ENCODE measurements at places on chromosomes 2 and 18. TPM values are rescaled to one million over a fixed set of nuclear protein-coding genes. Genes with fewer than 3 reads are reported as not detected.
A peak's percentile ranks its signal among the peaks of the same experiment; 100 is the strongest.

Gene CERKL
- not detected for total RNA-seq

Gene ARHGAP15
- 64.3 TPM for total RNA-seq

Gene GPR75
- 3.7 TPM for total RNA-seq

DNA sequence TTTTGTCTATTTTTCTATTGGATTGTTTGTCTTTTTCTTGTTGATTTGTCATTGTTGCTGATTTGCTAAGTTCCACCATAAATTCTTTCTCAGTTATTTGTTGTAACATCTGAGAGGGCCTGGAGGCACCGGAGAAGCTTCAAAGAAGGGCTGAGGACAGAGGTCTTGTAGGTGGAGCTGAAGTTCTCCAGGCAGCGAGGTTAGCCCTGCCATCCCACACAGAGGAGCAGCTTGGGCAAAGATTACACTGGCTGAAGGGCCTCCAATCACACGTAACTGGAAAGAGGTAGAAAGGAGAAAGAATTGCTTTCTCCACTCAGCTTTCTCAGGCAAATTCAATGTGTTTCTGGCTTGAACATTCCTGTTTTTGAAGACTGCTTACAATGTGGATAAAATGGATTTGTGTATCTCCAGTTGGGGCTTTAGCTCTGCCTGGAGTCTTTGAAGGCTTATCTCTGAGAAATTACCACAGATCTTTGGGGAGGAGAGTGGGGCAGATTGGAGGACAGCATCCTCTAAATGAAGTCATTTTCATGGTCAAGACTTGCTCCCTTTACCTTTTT lies 21.1 kb upstream of the EMILIN2 start:
- no peak for DNase-seq

- no peak for DNase-seq
These were observed 80.2 kb downstream of the CMPK2 start for GRCh38 chr2:6785493-6785892.

- DNase-seq, result peak; percentile 66
These were observed 662 bp downstream of the BZW1 start for GRCh38 chr2:200812122-200813022.

DNA sequence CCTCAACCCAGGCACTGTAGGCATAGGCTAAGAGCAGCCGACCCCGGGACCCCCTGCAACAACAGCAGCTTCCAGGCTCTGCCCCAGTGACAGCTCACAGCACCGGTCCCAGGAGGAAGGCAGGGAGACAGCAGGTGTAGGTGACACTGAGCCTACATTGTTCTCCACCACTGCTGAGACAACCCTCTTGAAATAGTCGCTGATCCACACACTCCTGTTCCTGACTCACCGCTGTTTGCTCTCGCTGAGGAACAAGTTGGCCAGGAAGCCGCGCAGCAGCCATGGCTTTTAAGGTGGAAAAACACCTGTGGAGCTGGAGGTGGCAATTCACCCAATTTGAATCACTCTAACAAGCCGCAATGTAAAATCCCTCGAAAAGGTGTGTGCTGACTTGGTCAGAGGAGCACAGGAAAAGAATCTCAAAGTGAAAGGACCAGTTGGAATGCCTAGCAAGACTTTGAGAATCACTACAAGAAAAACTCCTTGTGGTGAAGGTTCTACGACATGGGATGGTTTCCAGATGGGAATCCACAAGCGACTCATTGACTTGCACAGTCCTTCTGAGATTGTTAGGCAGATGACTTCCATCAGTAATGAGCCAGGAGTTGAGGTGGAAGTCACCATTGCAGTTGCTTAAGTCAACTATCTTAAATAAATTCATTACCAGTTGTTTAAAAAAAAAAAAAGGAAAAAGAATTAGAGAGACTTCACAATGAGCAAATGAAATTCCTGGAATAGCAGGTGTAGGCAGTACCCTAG lies 167.5 kb downstream of the ARL4C start:
- no peak for DNase-seq

DNA sequence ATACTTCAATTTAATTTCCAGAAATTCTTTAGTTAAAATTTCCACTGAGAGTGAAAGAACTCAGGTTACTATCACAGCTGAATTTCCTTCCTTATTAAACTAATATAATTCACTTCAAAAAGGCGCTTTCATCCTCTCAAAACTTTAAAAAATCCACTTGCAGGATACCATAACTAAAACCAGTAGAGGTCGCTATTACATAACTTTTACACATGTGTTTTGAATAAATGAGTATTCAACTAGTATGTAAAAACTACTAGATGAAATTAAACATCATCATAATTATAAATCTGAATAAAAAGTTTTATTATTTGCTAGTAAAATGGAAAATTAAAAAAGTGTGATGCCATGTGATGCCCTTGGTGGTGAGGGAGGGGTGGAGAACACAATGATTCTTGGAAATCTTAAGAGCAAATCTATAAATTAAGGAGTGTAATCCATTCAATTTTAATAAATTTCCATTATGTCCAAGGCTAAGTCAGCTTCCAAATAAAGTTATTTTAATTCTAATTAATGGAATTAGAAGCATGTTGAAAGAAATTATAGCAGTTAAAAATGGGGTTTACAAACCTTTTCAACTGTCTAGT lies 61.4 kb downstream of the SOS1 start:
- DNase-seq, result no peak

DNA sequence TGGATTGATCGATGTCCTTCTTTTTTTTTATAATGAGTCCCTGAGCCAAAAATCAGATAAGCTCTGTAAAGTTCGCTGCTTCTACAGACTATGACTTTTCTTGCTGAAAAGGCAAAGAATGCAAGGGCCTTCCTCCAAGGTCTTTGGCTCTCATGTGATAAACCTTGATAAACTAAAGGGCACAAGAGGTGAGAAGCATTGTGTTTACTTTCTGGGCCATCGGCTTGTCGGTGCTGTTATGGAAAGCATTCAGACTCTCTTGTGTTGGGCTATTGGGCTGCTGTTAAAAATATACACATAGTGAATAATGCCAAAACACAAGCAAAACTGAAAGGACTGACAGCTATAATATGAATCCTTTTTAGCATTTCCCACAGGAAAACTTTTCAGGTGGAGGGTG lies 472.4 kb upstream of the SPHKAP start:
- DNase-seq, result no peak

DNA sequence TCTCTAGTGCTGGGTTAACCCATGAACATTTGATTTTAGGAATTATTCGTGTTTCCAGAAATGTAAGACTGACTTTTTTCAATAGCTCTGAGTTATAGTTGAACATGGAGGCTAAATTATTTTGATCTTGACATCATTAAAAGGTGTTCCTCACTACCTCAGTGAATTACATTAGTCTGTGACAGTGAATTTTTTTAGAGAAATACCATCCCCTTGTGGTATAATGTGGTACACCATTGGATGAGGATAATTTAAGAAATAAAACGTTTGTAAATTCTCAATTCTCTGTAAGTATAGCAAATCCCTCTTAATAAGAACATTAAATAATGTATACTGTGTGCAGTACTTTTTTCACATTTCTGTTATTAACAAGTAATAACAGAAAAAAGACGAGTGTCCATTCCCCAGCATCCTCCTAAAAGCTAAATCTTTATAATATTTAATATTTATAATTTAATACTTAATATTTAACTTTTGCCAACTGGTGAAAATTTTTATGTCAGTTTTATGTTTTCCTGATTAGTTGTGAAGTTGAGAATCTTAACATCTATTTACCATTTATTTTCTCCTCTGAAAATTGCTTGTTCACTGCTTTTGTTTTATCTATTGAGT lies 70.3 kb upstream of the CWC22 start:
- no peak for DNase-seq

DNA sequence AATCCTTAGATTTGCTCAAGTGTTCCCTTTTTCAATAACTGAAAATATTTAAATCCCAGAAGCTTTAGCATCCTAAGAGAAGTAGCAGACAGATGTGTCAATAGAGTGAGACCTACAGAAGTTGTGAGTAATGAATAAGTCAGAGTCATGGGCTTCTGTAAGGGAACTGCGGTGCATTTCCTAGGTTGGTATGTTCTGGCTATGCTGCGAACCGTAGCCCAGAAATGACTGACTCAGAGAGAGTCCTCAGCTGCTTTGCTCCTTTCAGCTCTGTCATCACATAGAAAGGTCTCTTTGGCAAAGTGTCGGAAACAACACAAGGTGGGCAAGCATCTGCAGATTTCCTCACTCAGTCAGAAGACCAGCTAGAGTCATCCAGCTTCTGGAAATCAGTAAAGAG lies 297.1 kb downstream of the ARHGAP15 start:
- no peak for DNase-seq

DNA sequence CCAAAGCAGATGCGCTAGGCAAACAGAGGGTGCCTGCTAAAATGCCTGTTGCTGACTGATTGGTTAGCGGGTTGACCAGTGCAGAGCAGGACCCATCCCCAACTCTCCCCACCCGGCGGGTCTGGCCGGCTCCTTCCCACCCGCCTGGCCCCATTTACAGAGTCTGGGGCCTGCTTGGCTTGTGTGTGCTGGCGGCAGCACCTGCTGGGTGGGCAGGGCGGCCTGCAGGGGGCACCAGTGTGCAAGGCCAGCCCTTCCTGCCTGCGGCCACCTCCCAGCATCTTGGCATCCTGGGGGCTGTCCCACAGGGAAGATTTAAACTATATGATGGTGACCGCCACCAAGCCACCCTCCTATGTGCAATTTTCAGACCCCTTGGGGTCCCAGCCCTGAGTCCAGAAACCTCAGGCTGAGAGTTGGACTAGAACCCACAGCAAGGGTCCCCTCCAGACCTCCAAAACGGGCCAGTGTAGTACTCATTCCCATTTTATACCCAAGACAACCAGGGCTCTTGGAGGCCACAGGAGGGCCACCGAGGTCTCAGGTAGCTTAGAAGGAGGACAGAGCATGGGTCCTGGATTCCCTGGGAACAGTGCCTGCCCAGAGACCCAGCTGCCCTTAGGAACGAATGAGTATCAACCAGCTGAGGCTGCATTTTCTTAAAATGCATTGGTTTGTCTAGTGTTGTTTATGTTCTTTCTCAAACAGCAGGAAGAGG lies 173.6 kb downstream of the SMAD7 start:
- DNase-seq, result peak; percentile 59

- DNase-seq, result no peak
These were observed 6.9 kb downstream of the YES1 start for GRCh38 chr18:805008-805754.

GRCh38 chr2:53854678-53855077 lies 5.1 kb downstream of the GPR75 start:
- no peak for DNase-seq

DNA sequence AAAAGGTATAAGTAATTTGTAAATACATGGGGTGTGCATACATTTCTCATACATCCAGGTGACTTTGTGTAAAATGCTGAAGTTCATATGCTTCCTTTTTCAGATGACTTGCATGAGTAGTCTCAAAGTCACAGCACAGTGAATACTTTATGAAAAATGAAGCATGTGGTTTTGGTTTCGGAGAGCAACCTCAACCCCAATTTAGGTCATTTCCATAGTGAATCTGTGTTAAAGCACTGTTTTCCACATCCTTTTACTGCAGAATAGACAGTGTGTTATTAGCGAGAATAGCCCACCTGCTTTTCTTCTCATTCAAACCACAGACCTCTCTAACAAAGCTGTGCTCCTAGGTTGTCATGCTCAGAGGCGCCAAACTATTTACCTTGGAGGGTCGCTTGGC lies 204.4 kb upstream of the RASGRP3 start:
- no peak for DNase-seq
